ENCODE measurements at places on chromosomes 1 and 21. TPM values are rescaled to one million over a fixed set of nuclear protein-coding genes. Genes with fewer than 3 reads are reported as not detected.

CACNA1S gene
- total RNA-seq, result under 0.01 TPM

C1QC gene
- 7.5 TPM for total RNA-seq

DNA sequence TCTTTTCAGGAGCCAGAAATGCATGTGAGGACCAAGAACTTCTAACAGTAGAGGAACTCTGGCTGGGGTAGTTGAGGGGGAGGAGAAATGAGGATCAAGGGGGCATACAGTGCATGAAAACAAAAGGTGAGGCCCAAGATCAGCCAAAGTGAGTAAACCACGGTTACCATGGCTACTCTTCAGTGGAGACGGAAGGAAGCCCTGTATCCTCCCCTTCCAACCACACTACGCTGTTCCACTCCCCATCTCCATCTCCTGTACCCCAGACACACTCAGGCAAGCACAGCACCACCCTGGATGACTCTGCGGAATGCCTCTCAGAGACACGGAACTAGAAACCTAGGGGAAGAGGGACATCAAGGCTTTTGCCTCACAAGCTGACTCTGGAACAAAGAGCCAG lies 157.6 kb upstream of the CAMK1G start:
- no peak for DNase-seq

- DNase-seq, result no peak
These were observed 18.0 kb downstream of the ZMYM1 start for GRCh38 chr1:35097224-35097623.

- no peak for DNase-seq
These were observed 53.8 kb upstream of the TARDBP start for GRCh38 chr1:10958614-10959013.

NKAIN1 gene
- 33.4 TPM for total RNA-seq

SLC16A1 gene
- 82.2 TPM for total RNA-seq

FAM151A gene
- total RNA-seq, result not detected

DNA sequence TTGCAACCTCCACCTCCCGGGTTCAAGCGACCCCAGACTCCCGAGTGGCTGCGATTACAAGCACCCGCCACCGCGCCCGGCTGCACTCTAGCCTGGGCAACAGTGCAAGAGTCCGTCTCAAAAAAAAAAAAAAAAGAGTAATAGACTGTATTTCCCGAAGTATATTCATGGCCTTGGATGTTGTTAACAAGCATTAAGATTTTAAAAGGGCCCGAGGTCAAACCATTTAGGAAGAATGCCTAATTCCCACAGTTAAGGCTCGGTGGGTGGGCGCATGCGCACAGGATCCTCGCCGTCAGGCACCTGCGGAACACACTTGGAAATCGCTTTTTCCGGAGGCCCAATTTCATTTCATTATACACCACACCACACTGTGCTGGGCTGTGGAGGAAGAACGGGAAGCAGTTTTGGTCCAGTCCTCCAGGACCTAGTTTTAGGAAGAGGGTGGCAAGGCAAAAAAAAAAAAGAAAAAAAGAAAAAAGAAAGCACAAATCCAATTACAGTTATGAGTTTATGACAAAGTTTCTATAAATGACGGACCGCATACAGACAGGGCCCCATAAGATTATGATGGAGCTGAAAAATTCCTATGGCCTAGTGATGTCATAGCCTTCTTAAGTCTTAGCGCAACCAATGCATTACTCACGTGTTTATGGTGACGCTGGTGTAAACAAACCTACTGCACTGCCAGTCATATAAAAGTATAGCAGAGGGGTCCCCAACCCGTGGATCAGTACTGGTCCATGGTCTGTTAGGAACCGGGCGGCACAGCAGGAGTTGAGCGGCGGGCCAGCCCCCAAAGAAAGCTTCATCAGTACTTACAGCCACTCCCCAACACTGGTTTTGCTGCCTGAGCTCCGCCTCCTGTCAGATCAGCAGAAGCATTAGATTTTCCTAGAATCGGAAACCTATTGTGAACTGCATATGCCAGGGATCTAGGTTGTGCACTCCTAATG lies 38.2 kb downstream of the H3-3A start:
- DNase-seq, result no peak

BRINP3 gene
- 28.9 TPM for total RNA-seq

- DNase-seq, result no peak
These were observed 5.3 kb upstream of the CD55 start for GRCh38 chr1:207316141-207316540.

DNA sequence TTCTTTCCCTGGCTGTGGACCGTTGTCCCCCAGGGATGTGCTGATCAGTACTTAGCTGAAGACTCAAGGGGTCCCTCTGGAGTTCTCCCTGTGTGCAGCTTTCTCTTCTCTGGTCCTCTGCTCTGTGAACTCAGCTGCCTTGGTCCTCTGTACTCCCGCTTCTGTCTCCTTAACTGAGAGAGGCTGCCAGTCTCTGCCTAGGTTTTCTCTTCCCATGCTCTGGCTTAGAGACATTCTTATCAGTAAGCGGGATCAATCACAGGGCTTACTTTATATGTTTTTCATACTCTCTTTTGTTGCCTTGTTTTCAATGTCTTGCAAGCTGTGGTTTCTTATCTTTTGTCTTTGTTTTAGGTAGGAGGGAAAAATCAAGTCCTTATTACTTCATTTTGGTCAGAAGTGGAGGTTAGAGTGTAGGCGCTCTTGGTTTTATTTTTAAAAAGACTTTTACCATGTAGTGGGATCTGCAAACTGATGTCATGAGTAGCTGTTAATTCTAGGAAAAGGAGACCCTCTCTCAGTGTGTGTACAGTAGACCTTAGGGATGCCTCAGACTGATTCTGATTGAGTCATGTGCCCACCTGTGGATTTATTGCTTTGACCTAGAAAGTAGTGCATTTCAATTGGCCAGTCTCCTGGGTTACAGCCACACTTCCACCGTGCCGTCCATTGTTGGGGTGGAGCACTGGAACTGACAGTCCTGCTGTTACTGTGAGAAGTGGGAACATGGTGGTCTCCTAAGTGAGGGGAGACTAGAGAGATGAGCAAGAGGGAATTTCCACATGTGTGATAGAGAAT lies 46.6 kb downstream of the TTC3 start:
- no peak for DNase-seq

DNA sequence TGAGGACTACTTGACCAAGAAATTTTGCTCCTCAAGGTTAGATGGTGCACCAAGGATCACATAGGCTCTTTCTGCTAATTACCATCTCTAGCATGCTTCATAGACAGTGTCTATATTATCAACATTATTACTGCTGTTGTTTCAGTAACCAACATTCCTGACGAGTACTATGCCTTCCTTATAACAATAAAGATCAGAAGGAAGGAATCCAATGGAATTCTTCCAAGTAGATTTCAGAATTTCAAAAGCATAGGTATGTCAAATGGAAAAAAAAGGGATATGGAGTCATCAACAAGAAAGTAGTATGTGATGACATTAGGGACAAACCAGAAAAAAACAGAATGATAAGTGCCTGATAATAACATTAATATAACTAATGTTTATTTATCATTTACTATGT lies 39.6 kb upstream of the LPGAT1 start:
- no peak for DNase-seq

DNA sequence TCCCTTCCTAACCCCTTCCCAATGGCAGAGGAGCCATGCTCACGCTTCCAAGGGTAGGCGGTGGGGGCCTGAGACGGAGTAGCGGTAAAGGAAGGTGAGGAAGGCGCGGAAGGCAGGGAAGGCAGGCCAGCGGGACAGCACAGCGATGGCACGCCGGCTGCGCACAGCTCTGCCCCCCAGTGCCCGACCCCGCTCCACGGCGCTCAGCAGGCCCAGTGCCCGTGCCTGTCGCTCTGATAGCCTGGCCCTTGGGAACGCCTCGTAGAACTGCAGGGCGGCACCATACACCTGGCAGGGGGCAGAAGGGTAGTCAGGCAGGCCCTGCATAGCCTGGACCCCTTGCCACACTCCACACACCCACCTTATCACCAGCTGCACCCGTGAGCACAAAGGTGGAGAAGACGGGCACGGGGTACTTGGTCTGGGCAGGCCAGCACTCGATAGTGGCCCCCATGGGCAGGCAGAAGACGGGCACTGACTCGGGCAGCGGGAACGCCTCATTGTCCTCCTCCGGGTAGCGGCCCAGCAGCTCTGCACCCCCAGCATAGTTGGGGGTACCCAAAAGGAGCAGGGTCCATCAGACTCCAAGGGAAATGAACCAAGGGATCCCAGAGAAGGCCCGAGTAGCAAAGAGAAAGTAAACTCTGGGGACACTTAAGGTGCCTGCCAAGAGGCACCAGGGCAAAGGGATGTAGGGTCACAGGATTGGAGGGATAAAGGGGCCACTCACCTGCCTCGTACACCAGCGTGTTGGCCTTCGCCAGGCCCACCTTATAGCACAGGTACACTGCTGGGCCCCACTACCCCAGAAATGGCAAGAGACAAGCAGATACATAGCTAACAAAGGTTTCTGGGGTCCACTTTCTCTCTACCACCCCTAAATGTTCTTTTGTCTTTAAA lies 4.4 kb downstream of the DENND4B start:
- no peak for DNase-seq

GRCh38 chr21:37699024-37699775 lies 217.1 kb downstream of the KCNJ6 start:
- no peak for DNase-seq

ERICH3 gene
- total RNA-seq, result 16.7 TPM

KDF1 gene
- not detected for total RNA-seq

GRCh38 chr1:94045465-94046056 lies 75.4 kb downstream of the ABCA4 start:
- DNase-seq, result peak; percentile 18

- peak; percentile 88 for DNase-seq
These were observed 23.4 kb downstream of the PRKCZ start for GRCh38 chr1:2073382-2074230.

- DNase-seq, result no peak
These were observed 34.6 kb upstream of the FMO3 start for GRCh38 chr1:171055966-171056643.

DIO1 gene
- not detected for total RNA-seq

GRCh38 chr1:219476116-219476515 lies 136.8 kb downstream of the ZC3H11B start:
- no peak for DNase-seq

ACOT11 gene
- 1.9 TPM for total RNA-seq

LRRC53 gene
- not detected for total RNA-seq

DNA sequence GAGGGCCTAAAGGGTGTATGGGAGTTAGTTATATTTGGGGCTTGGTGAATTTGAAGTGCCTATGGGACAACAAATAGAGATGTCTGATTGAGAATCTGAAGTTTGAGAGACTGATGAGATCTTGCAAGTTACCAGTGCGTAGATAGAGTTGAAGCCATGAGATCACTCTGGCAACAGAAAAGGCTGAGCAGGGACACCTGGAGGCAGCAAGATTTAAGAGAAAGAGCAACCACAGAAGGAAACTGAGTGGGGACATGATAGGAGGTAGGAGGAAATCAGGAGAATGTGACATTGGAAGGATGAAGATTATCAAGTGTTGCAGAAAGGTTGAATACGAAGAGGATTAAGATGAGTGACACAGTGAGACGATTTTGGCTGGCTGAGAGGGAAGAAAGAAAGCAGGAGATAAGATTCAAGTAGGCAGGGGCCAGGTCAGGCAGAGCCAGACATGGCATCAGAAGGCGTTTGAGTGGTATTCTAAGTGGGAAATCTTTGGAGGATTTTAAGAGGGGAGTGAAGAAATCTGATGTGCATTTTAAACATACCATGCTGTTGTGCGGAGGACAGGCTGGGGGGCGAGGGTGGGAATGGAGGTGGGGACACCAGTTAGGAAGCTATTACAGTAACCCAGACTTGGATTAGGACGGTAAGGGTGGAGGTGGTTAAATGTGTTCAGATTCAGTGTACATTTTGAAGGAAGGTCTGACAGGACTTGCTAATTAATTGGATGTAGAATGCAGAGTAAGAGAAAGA lies 3.0 kb upstream of the MPL start:
- DNase-seq, result no peak

SLC2A5 gene
- total RNA-seq, result 2.5 TPM

DNA sequence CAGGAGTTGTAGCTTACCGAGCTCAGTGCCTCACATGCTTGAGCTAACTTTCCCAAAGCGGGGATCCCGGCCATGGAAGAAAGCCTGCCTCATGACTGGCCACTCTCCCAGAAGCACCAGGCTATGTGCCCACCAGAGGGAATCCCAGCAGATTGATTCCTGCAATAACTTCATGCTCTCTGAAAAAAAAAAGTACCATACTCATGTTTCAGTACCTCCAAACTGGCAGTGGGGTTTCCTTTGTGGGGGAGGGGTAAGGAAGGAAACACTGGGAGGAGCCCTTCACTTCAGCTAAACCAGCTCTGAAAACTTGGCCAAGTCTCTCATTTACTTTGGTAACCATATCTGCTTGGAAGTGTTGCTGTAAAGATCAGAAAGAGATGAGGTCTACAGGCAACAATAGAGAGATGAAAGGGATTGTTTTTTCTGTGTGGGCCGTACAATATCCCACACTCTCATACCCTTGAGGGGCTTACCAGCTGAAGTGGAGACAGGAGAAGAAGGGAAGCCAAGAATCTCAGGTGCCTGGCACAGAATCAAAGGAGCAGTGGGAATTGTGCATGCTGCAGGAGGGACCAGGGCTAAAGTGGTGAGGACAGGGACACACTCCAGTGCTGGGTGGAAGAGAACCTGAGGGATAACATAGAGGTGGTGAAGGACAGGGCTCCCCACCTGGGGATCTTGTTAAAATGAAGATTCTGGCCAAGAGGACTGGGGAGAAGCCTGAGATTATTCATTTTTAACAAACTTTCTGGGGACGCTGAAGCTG lies 42.4 kb upstream of the TACSTD2 start:
- DNase-seq, result no peak

DISP1 gene
- total RNA-seq, result 12.2 TPM

DNA sequence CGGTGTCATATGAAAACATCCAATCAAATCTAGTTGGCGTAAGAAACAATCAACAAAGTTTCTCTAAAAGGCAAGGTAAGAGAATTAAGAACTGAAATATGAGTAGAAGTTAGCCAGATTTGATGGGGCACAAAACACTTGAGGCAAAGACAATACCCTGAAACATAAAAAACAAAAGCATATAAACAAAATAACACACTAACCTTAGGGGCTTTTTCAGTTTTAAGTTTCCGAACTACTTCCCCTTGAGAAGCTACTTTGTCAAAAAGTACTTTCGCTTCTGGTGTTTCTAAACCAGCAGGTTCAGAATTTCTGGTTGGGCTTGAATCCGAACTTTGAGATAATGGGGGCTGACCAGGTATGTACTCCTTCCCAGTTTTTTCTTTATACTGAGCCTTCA lies 57.9 kb downstream of the EPRS1 start:
- DNase-seq, result no peak

DNA sequence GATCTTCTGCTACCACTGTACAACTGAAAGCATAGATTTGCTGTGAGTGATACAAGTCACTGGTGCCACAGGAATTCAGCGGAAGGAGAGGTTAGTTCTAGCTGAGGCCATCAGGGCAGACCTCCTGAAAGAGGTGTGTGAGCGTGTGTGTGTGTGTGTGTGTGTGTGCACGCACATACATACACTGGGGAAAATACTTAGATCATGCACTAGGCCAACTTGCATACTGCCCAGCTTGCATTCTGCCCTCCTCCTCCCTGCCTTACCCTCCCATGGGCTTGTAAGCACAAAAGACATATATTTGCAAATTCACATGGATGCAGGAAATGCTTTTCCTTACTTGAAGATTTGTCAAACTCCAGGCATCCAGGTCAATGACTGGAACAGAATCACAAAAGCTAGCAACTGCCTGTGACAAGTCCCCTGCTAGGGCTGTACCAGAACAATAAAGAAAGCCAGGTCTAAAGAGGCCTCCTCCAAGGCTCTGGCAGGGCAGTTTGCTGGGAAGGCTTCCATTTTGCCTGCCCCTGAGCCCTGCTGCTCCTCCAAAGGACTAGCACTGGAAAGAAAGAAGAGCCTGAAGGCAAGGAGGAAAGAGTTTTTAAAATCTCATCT lies 23.2 kb downstream of the PLEKHA6 start:
- DNase-seq, result no peak
